ENCODE measurements at places on chromosomes 1 and 21.

DNA sequence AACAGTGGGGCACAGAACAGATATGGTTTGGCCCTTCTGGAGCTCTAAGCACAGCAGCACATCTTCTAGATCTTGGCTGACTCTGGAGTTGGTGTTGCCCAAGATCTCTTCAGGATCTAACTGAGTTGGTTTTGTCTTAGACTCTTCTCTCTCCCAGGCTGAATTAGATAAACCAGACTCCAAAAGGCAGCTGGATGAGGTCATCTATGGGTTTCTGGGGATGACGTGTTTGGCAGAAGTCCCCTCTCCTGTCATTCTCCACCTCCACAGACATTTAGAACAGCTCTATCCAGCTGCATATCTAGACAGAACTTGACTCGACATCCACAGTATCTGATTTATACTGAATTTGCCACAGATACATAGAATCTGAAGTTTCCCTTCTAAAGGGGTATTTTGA is 75.3 kb downstream of the ST6GALNAC5 start:
- DNase-seq, result no peak

GRCh38 chr1:109204484-109204883 is 9.2 kb upstream of the SARS1 start:
- DNase-seq, result no peak

DNA sequence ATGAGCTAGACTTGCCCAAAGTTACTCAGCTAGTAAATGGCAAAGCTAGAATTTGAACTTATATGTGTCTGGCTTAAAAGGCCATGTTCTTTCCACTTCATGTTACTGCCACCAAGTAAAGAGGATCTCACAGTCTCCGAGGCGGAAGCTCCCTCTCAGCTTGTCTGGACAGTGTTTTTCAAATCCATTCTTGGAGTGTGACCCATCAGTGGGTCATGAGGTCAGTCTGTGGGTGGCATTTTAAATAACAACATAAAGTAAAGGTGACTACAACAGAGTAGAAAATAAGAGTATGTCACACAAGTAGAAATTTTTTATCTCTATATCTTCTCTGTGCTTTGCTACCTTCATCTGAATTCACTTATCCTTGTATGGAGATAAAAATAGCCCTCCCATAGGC is 3.2 kb upstream of the HMGB4 start:
- DNase-seq, result no peak

GRCh38 chr1:68826836-68827235 is 330.0 kb upstream of the DEPDC1 start:
- no peak for DNase-seq

DNA sequence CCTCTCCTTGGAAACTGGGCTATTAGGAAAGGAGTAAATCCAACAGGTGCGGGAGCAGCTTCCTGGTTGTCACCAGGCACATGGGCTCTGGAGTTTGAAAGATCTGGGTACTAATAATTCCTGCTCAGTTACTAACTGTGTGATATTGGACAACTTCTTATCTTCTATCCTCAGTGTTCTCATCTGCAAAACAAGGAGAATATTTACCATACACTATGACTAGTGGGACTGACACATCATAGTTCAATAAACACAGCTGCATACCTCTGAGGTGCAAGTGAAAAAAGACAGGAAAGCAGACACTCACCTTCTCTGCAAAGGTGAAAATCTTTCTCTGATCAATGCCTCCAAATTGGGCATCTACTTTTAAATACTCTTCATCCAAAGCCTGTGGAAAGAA is 19.7 kb downstream of the YARS1 start:
- DNase-seq, result no peak

- DNase-seq, result no peak
These were observed 108.4 kb downstream of the HHAT start for GRCh38 chr1:210437111-210437510.

GRCh38 chr21:41236352-41236973 is 68.5 kb downstream of the BACE2 start:
- no peak for DNase-seq

GRCh38 chr1:147840909-147841308 is 61.7 kb upstream of the GJA8 start:
- DNase-seq, result no peak

- no peak for DNase-seq
These were observed 123.8 kb upstream of the CHRM3 start for GRCh38 chr1:239262538-239262937.

DNA sequence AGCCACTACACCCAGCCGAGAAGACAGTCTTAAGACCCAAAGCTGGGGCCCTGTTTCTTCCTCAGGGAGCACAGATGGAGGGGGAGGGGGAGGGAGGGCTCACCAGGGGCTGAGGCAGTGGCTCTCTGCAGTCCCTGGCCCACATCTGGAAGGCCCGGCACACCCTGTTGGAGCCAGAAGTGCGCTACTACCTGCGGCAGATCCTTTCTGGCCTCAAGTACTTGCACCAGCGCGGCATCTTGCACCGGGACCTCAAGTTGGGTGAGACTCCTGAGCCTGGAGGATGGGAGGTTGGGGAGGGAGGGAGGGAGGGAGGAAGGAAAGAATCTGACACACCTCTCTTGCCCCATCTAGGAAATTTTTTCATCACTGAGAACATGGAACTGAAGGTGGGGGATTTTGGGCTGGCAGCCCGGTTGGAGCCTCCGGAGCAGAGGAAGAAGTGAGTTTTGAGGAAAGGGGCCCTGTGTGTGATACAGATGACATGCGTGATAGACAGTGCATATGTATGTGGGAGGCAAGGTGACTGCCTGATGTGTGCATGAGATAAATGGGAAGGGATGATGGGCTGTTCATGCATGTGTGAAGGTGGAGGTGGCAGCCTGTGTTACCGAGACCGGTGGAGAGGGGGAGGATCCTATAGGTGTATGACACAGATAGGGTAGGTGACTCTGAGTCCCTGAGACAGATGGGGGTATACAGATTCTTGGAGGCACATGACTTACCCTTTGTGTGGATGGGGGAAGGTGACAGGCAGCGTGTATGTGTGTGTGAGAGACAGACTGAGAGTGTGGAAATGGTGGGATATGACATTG is 1.5 kb downstream of the PLK3 start:
- DNase-seq, result no peak

GRCh38 chr21:41207401-41208375 is 39.7 kb downstream of the BACE2 start:
- DNase-seq, result peak; percentile 87

- DNase-seq, result no peak
These were observed 147.6 kb downstream of the DYRK1A start for GRCh38 chr21:37514038-37514667.

DNA sequence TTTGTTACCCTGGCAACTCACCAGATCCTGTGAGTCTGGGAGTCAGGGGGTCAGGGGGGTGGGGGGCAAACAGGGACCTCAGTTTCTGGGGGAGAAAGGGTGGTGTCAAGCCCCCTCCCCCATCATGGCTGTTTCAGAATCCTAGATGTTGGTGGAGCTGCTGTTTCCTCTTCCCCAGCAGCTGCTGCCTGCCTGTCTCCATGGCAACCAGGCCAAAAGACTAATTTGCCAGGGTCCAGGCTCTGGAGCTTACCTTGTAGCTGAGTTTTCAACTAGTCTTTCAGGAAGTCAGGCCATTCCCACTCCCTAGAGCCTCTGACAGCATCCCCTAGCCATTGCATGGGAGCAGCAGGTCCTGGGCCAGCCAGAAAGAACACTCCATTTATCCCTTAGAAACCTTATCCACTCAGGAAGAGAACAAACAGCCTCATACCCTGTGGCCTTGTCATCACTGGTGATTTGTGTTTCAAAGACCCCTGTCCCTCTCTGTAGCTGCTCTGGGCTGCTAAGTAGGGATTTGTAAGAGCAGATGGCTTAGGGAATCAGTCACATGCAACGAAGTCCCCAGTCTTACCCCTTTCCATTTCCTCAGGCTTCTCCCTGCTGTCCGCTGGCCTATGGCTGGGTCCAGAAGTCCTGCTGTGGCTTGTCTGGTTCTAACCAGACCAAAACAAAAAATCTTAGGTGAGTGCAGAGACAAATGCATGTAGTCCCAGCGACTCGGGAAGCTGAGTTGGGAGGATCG is 21.5 kb upstream of the STMN1 start:
- DNase-seq, result no peak

DNA sequence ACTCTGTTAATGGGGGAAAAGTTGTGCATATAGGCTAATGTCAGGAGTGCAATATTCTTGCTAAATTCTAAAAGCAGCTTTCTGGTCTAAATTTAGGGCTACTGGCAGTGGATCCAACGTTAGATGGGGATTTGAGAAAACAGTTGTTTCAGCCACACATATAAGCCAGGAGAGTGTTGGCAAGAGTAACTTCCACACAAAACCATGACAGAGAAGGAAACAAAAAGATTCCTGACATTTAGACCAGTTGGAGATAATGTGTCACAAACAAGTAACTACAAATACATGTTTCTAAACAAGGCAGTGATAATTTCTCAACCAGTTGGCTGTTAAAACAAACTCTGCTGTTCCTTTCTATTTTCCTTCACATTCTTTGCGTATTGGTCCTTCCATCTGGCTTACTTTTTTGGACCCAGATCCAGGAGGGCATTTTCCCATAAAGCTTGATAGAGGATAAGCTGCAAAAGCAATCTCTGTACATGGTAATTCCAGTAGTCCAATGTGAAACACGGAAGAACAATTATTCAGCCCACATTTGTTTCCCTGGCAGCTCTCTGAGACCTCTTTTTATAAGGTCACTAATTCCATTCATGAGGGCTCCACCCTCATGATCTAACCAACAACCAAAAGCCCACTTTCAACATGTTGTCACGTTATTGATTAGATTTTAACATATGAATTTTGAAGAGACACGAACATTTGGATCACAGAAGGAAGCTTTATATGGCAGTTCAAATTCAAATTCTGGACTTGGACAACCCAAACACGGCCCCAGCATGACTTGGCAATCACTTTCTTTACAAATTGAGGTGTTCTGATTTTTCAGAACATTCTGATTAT is 1888.6 kb downstream of the MRPL39 start:
- DNase-seq, result no peak

DNA sequence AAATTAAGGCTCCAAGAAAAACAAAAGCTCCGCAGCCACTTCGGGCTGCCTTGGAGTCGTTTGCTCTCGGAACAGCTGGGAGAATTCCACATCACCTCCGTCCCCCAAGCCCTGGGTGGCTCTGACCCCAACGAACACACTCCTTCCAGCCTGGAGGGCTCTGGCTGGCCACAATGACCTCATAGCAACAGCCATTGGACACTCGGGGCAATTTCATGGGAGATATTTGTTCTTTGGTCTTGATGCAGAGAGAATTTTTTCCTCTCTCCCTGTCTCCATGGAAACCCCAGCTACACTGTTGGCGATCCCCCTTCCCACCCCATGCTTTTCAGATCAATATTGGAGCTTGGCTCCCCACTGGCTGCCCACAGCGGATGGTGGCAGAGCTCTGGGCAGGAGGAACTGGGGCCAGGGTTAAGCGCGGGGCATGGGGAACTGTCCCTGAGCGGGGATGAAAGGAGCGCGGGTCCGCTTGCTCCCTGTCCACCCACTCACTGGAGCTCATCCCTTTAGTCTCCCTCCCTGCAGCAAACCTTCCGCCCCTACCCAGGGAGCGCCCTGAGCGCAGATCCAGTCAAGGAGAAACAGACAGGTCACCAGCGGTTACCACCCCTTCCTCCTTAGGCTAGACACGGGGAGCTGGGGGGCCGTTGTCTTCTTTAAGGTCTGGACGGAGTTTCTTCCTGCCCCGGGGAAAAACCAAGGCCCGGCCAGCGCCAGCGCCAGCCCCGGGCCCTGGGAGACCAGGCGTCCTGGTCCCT is 1.2 kb downstream of the WNT4 start:
- no peak for DNase-seq

DNA sequence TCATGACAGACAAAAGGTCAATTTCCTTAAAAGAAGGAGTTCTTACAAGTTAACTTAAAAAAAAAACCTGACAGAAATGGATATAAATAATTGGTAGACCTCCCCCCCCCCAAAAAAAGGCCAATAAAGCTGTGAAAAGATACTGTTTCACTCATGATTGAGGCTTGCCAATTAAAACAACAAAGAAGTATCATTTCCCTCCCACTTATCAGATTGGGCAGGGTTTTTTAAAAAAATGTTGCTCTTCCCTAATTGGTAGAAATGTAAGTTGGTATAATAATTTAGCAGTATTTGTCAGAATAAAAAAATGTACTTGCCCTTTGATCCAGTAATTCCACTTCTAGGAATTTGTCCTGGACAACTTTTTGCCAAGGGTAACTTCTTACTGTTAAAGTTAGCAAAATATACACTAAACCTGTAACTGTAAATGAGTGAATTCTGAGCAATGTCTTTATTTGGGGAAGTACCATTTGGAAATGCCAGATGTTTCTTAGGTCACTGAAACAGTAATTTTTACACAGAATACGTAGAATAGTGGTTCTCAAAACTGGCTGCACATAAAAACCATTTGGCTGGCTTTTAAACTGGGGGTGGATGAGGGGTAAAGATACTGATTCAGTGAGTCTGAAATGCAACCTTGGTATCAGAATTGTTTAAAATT is 17.5 kb downstream of the RNF2 start:
- DNase-seq, result no peak

- no peak for DNase-seq
These were observed 6.8 kb upstream of the SLC22A15 start for GRCh38 chr1:115969509-115969908.

DNA sequence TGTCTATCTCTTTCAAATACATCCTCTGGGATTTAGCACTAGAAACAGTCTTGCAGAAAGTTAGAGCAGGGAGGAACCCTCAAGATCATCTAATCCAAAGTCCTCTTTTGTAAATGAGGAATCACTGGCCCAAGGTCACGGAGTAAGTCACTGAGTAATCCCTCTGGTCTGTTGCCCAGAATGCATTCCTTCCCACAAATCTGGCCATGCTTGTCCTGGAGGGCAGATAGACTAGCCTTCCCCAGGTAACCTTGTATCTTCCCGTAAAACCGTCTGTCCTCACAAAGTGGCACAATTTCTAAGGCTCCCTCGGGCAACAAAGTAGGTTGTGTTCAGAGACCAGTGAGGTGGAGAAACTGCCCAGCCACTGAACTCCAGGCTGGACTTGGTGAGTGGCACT is 46.2 kb downstream of the DDR2 start:
- DNase-seq, result no peak

GRCh38 chr1:26734501-26735058 is 38.8 kb downstream of the ARID1A start:
- no peak for DNase-seq

GRCh38 chr21:19507682-19508260 is 1104.2 kb upstream of the TMPRSS15 start:
- DNase-seq, result no peak

DNA sequence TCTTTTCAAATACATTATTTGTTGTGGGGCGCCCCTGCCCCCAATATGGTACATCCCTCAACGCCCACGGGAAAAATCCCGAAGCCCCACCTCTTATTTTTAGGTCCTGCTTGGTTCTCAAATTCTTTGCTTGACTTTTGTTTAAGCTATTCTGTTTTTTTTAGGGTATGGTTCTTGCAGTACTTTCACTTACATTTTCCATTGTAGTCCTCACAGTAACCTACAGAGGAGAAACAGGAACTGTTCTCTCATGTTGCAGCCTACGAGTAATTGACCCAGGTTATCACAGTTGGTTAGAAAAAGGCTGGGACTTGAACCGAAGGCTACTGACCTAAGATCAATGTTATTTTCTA is 697 bp upstream of the C21orf91 start:
- DNase-seq, result peak; percentile 62

DNA sequence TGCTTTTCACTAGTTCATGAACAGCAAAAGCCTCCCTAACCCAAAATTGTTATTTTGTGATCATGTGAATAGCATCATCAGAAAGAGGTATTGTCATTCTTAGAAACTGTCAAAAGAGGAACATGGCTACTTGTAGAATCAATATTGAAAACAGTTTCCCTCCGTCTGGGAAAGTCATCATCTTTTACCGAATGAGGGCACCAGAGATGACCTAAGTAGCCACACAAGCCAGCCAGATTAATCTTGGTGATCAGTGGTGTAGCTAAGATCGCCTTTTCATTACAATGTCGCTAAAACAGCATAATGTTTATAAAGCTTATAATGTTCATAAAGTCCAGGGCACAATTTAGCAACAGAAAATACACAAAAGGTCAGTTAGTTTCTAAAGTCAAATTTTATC is 136.1 kb downstream of the SIPA1L2 start:
- DNase-seq, result no peak
